ENCODE measurements at places on chromosomes 4 and X. TPM values are rescaled to one million over a fixed set of nuclear protein-coding genes. Genes with fewer than 3 reads are reported as not detected.

Gene MUC7
- total RNA-seq = not detected

Gene DIPK2B
- total RNA-seq = not detected

Gene SATL1
- total RNA-seq = not detected

Gene CLDN2
- not detected for total RNA-seq

Gene TAF7L
- not detected for total RNA-seq

Gene PAGE2
- not detected for total RNA-seq

Gene KLHL4
- not detected for total RNA-seq

Gene UGT2B11
- not detected for total RNA-seq

Gene FAM184B
- total RNA-seq = not detected

Gene S100G
- not detected for total RNA-seq

Gene APOO
- 35.7 TPM for total RNA-seq

Gene GYG2
- not detected for total RNA-seq

Gene DSPP
- not detected for total RNA-seq

Gene MAGED1
- total RNA-seq = 60.1 TPM

Gene CFP
- total RNA-seq = 1.6 TPM

Gene CT45A10
- total RNA-seq = not detected

Gene AR
- not detected for total RNA-seq

Gene TRO
- total RNA-seq = 4.0 TPM

Gene PHOX2B
- not detected for total RNA-seq

Gene RAB9A
- 31.7 TPM for total RNA-seq

Gene GPC3
- 0.58 TPM for total RNA-seq

Gene RBM41
- total RNA-seq = 12.9 TPM

Gene HSFX3
- total RNA-seq = not detected

Gene NR3C2
- total RNA-seq = 6.1 TPM

Gene HSD17B10
- total RNA-seq = 97.6 TPM

Gene FHDC1
- 0.11 TPM for total RNA-seq

Gene FATE1
- total RNA-seq = not detected

Gene ZNF711
- 1.2 TPM for total RNA-seq
